ENCODE measurements at places on chromosomes 4 and X.

DNA sequence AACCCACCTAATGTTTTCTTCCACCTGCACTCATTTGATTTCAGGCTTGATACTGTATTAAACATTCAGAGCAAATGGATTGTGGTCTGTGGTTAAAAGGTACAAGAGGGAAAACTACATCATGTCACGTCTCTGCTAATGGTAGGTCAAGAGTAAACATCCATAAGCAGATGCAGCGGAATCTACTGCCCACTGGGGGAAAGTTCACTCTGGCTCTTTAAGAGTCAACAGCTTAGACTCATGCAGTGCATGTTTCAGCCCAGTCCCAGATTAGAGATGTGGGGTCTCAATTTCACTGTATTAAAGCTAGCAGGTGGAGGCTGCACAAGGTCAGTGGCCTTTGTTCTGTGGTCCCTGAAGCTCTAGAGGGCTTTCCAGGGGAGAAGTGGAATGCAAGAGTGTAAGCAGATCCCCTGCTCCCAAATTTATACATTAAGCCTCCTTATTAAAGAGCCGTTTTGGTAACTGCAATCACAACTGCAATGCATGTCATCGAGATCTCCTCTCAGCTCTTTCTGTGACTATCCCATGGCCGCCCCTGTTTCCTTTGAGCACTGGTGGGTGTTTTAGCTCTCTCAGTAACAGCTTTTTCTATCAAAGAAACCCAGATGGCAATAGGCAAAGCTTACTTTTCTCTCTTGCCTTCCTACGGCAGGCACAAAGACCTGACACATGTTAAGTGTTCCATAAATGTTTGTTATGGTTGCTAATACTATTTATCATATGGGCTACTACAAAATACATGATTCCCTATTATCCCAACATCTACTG lies 53.4 kb downstream of the LDB2 start:
- no peak for DNase-seq

DNA sequence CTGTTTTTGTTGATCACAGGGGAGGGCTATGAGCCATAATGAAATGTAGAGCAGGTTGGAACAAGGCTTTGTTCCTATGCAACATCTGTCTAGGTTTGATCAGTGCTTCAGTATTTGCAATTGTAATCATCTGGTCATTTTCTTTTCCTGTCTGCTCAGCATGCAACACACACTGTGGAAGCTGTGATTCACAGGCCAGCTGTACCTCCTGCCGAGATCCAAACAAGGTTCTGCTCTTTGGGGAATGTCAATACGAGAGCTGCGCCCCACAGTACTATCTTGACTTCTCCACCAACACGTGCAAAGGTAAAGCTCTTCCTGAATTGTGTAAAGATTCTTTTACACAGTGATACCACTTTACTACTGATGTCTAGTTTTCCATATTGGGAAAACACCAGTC lies 181.9 kb upstream of the ANXA3 start:
- DNase-seq: no peak

- DNase-seq: no peak
Observed at GRCh38 chr4:14920759-14921320, 81.4 kb upstream of the CPEB2 start.

DNA sequence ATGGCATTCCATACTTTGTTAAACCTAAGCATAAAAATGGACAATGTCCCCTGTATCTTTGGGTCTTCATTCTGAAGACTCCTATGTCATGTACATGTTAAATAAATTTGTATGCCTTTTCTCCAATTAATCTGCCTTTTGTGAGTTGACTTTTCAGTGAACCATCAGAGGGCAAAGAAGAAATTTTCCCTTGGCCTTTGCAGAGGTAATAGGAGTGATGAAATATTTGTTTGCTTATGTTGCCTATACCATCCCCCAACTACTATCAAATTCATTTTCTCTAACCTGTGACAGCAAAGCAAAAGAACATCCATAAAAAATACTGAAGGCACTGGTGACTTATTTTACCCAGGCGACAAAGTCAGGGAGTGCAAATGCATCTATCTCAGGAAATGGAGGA lies 18.2 kb downstream of the NAAA start:
- DNase-seq: no peak

DNA sequence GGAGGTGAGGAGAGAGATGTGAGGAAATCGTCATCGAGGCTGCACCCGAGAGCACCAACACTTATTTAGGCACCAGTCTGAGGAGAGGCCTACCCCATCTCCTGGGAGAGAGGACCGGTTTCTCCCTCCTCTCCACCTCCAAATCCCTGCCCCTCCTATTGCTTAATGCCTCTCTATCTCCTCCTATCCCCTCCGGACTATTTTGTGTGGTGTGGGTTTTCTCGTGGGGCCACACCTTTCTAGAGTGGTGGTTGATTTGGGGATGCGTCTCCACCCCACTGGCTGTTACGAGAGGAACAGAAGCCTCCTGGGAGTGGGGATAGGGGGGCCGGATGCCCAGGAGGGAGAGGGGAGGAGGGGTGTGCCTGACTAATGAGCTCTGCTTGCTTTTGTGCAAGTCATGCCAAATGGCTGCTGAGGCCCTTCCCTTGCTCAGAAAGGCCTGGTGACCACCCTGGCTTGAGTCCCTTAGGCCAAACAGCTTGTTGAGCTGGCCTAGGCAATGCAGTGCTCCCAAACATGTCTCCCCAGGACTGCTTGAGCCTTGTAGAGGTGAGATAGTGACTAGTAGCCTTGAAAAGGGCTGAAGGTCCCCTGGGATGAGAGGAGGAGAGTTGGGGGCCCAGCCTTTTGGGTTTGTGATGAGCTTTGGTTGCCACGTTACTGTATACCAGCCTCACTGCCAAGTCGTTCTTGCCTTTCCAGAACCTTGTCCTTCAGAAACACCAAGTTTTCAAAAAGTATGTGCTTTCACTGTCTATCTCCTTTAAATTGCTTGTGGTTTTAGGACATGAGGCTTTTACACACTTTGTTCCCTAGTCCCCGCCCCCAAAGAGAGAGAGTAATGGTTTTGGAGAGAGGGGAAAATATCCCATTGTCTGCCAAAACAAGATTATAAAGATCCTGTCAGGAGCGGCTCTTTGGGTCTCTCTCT lies 1.2 kb downstream of the MSN start:
- no peak for DNase-seq

DNA sequence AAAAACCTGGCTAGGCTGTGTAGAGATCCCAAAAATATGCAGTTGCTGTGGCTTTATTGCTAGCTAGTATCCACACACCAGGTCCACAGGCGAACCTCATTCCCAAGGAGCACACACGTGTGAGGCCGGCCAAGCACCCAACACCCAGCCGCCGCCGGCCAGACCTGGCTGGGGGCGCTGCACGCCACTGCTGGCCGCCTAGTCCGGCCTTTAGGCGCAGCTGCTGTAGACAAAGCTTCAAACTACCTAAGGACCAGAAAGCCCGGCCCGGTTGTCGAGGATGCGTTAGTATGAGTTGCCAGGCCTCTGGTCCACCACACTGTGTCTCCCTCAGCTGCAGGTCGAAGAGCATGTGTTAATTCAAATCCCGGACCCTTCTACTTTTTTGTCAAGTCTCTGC lies 3.1 kb downstream of the POU3F4 start:
- no peak for DNase-seq

DNA sequence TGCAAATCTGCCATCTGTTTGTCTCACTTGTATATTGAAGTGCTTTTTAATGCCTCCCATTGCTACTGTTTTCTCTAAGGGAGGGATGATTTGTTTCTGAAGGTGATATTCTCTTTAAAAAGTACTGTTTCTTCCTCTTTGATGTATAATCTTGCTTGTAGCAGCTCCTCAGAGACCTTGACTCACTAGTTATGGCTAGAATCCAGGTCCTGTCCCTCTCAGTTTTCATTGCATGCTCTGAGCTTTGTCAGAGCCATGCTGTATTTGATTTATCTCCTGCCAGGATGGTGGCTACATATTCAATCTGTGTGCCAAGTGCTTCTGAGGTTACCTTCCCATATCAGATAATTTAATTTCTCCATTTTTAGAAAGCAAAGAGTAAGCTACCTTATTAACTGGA lies 56.0 kb downstream of the GLUD2 start:
- no peak for DNase-seq

- no peak for DNase-seq
Observed at GRCh38 chrX:119041175-119041574, 31.6 kb upstream of the CT47C1 start.
